ENCODE measurements at places on chromosomes 6 and 20.

DNA sequence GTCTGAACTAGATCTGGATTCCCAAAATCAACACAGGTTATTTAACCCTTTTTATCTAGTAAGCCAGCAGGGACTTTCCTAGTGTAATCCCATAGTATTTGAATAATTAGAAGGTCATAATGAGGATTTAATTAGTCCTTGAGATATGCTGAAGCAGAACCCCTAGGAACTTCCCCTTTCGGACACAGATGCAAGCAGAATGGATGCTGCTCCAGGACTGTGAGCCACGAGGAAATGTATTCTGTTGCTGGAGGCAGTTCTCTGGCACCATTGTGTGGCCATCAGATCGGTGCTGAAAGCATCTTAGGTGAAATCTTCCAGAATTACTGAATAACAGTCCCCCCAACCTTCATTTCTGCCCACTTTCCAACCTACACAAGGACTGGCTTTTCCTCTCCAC lies 206.9 kb downstream of the TMEM242 start:
- no peak for DNase-seq

DNA sequence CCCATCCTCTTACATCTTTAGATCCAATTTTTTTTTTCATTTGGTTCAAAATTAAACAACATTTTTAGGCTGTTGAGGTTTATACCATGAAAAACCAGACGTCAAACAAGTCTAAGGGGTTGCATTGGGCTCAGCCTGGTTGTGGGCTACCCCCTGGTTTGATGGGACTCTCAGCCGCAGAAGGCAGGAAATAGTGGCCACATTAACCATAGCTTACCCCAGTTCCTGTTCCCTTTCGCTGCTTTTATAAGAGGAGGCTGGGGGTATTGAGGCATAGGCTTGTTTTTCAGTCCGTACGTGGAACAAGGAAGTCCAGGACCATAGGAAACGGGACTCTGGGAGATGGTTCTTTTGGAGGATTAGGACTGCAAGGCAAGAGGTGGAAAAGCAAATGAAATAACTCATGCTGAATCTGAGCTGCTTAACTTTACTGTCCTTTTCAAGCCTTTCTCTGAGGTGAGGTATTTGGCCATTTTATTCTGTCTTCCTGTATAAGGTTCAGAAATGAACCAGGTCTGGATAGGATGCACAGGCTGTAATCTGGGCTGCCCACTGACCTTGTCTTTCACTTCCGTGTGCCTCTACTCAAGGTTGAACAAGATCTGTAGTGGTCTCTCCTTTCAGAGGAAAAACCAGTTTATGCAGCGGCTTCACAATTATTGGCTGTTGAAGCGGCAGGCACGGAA lies 7.7 kb downstream of the BRPF3 start:
- no peak for DNase-seq

DNA sequence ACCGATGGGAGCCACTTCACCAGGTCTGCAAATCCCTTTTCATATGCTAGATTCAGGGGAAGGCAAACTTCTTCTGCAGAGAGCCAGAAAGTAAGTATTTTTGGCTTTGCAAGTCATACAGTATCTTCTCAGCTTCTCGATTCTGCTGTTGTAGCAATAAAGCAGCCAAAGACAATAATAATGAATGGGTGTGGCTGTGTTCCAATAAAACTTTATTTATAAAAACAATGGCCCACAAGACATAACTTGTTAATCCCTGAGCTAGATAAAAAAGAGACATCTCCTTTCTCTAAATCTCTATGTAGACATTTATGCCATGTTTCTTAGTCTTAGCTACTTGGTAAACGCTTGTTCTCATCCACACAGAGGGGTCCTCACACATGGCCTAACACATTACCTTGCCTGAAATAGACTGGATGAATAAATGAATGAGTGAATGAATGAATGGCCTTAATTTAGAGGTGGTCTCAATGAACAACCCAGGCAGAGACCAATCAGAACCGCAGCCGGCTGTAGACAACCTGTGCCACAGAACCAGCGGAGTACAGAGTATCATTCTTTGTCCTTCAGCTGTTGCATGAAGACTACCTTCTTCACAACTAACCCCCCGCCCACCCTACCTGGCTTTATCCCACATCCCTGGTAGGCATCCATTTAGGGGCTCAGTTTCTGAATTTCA lies 13.5 kb upstream of the PREX1 start:
- no peak for DNase-seq

DNA sequence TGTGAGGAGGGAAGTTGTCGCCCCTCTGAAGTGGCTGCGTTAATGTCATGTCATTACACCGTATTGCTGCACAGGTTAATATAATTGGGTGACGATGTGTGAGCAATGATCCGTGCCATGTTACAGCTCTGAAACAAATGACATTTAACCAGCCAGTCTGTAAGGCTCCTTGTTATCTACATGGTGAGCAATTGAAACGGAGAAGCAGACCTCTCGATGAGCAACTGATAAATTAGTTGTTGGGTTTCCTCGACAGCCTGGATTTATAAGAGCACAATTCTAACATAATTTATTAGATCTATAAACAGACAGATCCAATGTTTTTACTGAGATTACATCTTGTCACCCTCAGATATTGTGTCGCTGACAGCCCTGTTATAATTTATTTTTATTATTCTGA lies 49.9 kb upstream of the MAFB start:
- no peak for DNase-seq
